Kidney epithelial cell (primary cell): ENCODE measurements at places on chromosomes 2 and 18.

DNA sequence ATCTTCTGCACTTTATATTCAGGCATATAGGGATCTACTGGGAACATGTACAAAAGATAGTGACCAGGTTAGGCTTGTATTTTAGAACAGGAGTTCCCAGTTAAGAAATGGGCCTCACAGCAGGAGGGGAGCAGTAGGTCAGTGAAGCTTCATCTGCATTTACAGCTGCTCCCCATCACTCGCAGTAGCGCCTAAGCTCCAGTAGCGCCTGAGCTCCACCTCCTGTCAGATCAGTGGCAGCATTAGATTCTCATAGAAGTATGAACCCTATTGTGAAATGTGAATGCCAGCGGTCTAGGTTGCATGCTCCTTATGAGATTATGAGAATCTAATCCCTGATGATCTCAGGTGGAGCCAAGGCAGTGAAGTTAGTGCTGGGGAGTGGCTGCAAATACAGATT lies 224.4 kb upstream of the CYRIA start:
- DNase-seq: no peak

GRCh38 chr2:207503234-207503633 lies 26.5 kb upstream of the CREB1 start:
- no peak for DNase-seq

- DNase-seq: peak; percentile 55
Measured at GRCh38 chr18:44887227-44887631, 206.5 kb downstream of the SETBP1 start.

GRCh38 chr2:201275990-201276389 lies 15.7 kb downstream of the CASP8 start:
- DNase-seq: no peak

DNA sequence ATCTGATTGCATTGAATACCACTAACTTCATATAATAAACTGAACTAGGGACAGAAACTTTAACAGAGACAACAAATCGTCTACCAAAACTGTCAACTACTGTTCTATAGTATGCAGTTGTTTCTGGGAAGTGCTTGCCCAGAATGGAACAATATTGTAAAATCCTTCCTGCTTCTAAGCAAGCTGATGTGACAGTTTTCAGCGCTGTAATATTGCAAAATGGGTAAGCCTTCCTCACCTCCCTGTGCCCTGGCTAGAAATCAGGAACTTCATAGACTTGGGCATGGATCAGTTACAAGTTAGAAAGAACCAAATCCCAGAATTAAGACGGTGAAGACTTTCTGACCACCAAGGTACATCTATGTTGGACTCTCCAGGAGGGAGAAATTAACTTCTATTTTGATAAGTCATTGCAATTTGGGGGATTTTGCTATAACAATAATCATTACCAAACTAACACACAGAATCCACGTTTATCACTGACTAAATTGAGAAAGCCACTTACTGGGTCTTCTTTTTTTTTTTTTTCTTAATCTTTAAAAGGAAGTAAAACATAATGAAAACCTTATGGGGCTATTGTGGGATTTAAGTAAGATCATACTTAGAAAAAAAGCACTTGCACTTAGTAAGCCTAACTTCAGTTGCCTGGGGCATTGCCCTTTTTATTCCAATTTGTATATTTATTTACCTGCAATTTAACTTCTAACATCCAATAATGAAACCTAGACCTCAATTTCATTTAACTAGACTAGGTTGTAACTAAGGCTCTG lies 261.5 kb downstream of the TRIB2 start:
- no peak for DNase-seq

DNA sequence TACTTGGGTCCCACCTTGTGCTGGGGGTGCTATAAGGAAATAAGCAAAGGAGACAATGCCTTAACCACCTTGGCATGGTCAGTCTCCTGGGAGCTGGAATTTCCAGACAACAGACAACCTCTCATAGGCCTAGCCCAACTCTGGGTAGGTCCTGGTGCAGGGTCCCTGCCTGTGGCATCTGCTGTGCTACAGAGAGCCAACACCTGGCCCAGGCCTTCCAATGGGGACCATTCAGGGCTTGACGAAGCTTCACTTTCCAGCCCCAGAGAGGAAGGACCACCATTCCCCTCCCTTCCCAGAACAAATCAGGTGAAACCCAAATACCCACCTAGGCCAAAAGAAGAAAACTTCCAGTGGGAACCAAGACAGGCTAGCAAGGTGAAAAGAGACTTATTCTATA lies 82.8 kb downstream of the SMAD7 start:
- DNase-seq: no peak

- no peak for DNase-seq
Measured at GRCh38 chr18:48790226-48790863, 160.4 kb downstream of the SMAD7 start.

DNA sequence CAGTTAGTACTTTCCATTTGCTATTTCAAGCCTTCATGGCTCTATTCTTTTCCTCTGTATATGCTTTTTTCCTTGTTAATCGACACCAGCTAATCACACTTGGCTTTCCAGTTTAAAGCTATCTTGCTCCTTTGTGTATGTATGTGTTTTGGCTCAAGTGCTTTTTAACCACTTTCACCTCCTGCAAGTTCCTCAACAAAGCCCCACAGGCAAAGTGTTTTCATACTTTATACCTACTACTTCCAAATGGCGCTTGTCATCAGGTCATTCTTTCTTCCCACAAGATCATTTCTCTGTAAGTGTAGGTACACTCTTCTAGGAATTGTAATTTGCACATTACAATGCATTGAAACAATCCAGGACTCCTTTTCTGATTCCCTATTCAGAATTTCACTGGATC lies 64.0 kb upstream of the FIGN start:
- DNase-seq: no peak

DNA sequence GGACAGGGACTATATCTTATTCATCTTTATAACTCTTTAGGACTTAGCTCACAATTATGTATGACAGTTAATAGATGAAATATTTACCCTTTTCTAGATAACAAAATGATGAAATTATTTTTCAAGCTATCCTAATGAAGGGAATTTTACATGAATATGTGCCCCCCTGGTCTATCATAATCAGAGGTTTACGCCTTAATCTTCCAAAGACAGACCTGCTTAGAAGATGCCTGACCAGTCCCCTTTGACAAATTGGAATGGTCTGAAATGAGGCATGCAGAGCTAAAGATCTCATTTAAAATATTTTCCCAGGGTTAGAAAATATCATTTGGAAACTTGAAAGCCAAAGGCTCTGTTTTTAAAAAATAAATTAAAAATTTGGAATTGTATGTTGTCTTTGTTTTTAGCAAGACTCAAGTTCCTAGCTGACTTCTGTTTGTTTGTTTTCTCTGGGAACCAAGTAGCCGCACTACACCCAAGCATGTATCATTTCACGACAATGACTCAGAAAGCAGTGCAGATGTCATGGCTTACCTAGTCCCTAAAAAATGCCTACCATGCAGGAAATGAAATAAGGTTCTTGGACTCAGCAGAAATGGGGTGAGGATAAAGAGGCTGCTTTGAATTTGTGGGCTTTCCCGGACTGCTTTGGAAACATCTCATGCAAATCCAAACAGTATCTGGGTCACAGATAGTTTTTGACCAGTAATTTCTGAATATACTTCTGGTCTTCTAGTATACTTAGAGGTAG lies 162.1 kb downstream of the ZEB2 start:
- peak; percentile 97 for DNase-seq

DNA sequence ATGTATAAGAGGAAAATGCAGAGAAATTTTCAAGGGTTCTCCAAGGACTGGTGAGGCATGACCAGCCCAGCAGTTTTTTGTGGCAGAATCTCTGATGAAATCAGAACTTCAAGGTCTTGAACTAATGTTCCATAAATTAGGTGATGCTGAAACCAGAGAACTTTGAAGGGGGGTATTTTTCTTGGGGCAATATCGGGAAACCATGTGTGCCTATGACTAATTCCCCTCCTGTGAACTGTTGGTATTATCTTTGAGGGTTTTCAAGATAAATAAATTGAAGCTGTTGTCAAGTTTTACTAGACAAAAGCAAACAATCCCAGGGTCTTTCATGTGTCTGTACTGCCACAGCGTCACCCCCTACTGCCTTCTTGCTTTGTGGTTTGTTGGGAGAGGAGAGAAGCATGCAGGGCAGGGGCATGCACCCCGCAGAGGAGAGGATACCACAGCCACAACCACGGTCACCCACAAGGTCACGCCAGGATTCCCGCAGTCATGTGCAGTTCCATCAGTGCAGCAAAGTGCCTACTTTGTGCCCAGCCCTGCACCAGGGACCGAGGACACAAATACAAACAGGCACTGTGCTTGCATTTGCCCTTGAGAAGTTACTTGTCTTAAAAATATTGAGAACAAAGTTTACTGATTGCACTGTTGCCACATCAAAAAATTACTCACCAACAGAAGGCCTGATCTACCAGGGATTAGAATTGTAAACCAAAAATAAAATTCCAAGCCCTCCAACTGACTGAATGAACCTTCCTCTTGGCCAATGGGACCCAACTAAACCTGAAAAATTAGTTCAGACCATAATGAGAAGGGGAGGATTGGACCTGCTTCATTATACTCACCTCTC lies 413.3 kb upstream of the TRIB2 start:
- DNase-seq: peak; percentile 82

GRCh38 chr2:152418688-152419087 lies 83.7 kb downstream of the FMNL2 start:
- DNase-seq: no peak

DNA sequence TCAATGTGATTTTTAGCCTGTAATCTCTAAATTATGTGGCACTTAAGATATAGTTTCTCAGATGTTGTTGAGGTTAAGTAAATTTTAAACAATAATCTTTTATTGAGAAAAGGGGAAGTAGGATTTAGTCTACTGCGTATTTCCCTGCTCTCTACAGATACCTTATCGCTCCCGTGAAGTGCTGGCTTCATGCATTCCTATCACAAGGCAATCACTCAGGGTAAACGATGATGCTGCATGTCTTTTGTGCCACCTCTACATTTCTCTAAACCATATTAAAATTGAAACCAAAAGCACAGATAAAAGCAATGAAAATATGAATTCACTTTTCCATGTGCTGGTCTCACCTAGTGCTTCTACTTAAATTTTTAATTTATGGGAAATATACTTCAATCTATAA lies 14.4 kb upstream of the RPE start:
- no peak for DNase-seq

GRCh38 chr2:609449-609848 lies 67.8 kb downstream of the TMEM18 start:
- no peak for DNase-seq

GRCh38 chr2:31054842-31055388 lies 83.3 kb downstream of the GALNT14 start:
- DNase-seq: no peak

DNA sequence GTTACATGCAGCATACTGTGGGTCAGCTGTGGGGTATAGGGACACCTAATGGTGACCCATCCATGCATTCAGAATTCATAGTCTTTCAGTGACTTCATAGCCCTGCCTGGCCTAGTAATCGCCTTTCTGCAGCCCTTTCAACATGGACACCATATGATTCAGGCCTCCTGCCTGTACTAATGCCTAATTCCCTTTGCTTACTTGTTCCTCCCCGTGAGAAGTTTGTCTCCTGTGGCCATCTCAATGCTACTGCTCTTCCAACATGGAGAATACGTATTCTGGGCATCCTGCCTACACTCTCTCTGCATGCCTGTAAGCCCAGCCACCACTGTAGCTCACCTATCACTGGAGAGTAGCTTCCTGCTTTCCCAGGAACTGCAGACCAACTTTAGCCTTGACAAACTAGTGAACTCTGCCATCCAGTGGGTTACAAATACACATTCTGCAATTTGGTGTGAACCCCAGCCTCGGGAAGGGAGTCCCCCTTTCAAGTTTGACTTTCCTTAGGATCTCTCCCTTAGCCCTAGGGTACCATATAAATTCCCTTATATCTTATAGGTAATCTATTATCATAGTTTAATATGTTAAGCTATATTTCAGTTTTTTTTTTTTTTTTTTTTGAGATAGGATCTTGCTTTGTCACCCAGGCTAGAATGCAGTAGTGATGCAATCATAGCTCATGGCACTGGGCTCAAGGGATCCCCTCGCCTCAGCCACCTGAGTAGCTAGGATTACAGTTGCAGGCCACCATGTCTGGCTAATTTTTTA lies 22.3 kb downstream of the M1AP start:
- no peak for DNase-seq

GRCh38 chr2:227370092-227370491 lies 9.0 kb downstream of the TM4SF20 start:
- DNase-seq: no peak

- DNase-seq: no peak
Measured at GRCh38 chr2:22970284-22970975, 414.5 kb upstream of the KLHL29 start.

GRCh38 chr2:154032220-154032619 lies 160.5 kb downstream of the GALNT13 start:
- DNase-seq: no peak

DNA sequence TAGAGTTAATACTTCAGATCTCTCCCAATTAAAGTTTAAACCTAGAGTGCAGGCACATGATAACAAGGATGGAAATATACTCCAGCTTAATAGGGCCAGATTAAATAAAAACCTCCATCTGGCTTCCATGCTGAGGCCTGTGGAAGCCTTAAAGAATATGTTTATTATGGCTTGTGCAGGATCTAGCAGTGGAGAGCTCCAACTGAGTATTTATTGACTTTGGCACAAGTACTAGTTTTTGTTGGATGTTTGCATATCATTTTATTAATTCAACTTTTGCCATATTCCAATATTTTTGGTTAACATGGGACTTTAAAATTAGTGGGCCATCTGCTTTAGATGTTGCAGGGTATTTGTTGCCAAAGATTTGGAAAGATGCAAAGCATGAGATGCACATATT lies 860.4 kb upstream of the SOX11 start:
- DNase-seq: no peak

- DNase-seq: no peak
Measured at GRCh38 chr2:232886176-232886575, 16.1 kb downstream of the SNORC start.

- no peak for DNase-seq
Measured at GRCh38 chr2:39949131-39949530, 170.1 kb upstream of the THUMPD2 start.

DNA sequence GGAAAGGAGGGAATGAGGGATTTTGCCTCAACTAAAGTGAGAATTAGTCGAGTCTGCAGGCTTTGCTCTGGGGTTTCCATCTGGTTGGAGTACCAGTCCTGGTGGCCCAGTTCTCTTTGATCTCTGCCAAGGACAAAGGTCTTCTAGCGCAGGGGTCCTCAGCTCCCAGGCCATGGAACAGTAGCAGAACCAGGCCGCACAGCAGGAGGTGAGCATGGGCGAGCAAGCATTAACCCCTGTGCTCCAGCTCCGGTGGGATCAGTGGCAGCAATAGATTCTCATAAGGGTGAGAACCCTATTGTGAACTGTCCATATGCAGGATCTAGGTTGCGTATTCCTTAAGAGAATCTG lies 23.9 kb downstream of the MTHFD2 start:
- no peak for DNase-seq
